ENCODE measurements at places on chromosomes 13 and 19.

DNA sequence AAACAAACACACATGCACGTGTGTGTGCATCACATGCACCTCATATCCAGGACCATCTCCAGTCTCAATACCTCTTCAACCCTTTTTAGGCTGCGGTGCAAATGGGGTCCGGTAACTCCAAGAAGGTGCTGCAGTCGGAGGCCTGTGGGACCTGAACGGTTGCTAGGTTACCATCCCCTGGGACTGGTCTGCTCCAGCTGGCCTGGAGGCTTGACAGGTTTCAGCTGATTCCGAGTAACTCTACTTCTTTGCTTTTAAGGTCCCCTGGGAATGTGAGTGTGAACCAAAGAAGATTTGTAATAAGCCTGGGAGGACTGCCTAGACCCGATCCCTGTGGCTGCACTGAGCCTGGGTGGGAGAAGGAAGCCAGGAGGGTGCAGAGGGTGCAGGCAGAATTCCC is 117.5 kb downstream of the CCNA1 start:
- peak; percentile 81 for DNase-seq

GRCh38 chr19:23957660-23958281 is 43.1 kb downstream of the ZNF726 start:
- no peak for DNase-seq

DNA sequence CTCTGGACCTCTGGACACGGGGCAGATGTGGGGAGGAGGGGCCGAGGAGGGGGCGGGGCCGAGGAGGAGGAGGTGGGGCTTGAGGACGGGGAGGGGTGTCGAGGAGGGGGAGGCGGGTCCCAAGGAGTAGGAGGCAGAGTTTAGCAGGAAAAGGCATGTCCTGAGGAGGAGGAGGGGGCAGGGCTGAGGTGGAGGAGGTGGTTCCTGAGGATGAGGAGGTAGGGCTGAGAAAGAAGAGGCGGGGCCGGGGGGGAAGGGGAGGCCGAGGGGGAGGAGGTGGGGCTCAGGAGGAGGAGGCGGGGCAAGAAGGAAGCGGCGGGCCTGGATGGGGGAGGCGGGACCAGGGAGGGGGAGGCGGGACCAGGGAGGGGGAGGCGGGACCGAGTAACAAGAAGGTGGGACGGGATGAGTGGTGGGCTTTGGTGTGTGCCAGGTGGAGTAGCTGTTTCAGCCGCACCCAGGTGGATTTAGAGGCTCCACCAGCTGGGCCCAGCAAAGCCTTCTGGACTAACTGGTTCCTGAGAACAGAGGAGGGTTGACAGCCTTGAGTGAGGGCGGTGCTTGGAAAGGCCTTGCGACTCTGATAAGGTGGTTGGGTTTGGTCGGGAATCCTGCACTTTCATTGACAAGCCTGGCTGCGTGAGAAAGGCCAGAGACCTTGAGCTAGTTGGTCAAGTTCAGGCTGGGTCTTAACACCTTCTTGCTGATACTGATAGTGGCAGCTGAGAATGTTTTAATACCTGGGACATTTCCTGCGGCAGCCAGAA is 7.7 kb downstream of the TECR start:
- DNase-seq = peak; percentile 37

- no peak for DNase-seq
Observed at GRCh38 chr19:40556953-40557530, 19.6 kb upstream of the SHKBP1 start.

DNA sequence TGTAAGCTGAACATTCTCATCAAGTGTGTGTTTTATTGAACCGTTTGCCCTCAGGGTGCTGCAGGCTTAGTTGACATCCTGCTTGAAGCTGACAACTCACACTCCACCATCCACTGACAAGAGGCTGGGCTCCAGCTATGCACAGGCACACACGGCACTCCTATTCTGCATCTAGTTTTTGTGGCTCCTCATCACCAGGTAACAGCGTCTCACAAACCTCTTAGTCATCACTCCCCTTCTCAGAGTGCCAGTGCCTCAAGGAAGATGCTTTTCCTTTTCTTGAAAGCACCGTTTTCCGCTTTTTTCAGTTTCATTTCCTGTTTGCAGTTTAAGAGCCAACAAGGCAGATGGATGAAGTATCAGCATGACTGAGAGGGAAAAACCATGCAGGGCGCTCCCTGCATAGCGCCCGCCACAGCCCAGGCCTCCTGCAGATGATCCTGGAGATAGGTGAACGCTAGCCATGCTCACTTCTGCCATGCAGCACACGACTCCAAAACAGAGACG is 491.2 kb downstream of the COG6 start:
- peak; percentile 2 for DNase-seq

- peak; percentile 47 for DNase-seq
Observed at GRCh38 chr13:75637181-75637750, 1.1 kb downstream of the LMO7 start.

DNA sequence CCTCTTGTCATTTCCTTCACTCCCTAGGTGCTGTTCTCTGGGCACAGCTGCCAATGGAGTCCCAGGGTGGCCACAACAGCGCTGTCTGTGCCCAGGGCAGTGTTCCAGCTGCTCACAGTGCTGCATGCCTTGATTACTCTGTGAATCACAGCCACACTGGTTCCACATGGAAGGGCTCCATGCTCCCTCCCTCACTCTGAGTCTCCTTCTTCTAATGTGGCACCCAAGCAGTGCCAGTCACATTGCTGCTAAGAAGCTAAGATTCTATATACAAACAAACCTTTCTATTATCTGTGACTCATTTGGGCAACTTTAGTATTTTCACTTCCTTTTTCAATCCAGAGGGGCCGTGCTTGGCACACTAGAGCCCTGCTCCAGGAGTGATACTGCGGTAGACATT is 248.7 kb downstream of the TDRD3 start:
- DNase-seq = no peak

DNA sequence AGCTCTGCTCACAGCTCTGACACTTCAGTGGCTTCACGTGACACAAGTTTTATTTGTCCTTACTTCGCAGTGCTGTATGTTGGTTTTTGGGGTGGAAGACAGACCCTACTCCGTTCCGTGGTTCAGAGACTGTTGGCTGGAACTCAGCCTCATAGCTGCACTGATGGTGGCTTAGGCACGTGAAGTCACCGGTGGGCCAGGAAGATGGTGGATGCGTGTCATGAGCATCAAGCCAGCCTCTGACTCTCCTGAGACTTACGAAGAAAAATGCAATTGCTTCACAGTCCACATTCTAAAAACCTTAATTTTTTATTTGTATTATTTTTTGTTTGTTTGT is 161.4 kb upstream of the SOX1 start:
- no peak for DNase-seq

- no peak for DNase-seq
Observed at GRCh38 chr13:21595546-21595822, 8.5 kb downstream of the MICU2 start.

GRCh38 chr13:41326661-41327060 is 15.6 kb downstream of the NAA16 start:
- DNase-seq = no peak

DNA sequence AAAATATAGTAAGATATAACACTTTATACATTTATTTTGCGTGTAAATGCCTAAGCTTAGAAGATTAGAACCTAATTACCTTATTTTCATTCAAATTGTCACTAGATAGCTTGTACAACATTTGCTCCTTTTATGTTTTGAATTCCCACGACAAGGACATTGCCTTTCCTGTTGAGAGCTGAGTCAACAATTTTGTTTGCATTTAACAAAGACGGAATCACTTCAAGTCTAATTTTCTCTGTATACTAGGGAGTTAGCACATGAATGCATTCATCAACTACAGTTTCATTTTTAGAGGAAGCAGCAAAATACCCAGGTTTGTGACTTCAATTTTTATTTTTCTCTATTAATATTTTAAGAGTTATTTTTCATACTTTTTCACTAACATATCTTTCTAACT is 48.7 kb upstream of the PCCA start:
- DNase-seq = peak; percentile 91

- DNase-seq = peak; percentile 86
Observed at GRCh38 chr19:19361075-19361594, 40.5 kb downstream of the MAU2 start.

- no peak for DNase-seq
Observed at GRCh38 chr13:51541037-51541436, 43.2 kb upstream of the WDFY2 start.

- DNase-seq = no peak
Observed at GRCh38 chr19:33325920-33326319, 23.6 kb upstream of the CEBPA start.

DNA sequence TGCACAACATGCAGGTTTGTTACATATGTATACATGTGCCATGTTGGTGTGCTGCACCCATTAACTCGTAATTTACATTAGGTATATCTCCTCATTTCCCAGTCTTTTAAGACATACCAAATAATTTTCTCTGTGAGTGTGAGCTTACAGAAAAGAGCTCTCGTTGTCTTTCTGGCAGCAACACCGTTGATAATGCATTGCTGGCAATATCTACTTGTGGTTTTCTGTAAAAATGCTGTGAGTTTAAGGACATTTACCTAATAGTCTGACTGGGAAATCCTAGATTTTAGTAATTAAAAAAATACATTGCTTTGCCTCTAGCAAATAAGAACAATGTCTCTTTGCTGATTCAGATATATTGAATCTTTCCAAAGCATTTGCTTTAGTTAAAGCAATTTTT is 8.4 kb downstream of the IGFL3 start:
- no peak for DNase-seq

DNA sequence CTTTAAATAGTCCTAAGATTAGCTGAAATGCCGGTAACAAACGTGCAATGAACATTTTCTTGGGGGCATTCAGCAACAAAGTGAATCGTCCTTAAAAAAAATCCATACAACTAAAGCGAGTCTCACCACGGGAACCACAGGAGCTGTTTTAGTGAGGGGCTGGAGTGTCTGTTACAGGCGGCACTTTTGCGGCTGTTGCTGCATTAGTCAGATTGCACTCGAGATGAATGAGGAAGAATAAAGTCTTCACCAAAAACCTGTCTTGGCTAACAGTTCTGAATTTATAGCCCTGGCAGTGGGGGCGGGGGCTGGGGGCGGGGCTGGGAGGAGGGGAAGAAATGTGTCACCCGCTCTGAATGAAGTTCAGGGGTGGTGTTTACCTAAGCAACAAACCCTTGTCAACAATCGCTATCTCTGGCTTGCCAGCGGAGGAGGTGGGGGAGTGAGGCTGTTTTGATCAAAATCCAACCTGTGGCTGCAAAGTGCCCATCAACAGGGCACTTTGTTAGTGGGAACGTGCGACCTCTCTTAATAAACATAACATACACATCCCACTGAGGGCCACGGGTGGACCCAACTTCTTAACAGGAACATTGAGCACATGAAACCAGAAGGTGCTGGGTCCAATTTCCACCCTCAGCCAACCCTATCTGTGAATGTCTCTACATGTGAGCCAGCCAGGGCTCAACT is 44.5 kb downstream of the RFX2 start:
- peak; percentile 88 for DNase-seq

DNA sequence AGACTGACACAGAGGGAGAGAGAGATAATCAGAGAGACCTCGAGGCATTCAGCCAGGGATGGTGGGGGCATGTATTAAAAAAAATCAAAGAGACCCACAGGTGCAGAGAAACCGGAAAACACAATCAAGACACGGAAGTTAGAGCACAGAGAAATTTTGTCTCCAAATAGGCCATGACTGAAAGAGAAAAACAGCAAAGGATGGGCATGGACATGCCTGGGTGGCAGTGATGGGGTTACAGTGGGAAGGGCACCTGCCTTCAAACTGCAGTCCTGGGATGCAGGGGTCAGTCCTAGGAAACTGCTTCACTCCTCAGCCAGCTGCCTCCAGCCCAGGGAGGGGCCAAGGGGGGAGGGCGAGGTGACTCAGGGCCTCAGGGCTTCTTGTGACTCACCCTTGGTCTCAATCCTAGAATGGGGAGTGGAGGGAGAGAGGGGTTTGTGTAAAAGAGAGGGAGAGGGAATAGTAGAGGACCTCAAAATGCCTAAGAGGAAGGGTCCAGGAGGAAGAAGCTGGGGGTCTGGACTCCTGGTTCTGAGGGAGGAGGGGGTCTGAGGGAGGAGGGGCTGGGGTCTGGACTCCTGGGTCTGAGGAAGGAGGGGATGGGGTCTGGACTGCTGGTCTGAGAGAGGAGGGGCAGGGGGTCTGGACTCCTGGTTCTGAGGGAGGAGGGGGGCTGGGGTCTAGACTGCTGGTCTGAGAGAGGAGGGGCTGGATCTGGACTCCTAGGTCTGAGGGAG is 3.6 kb upstream of the KCNN4 start:
- DNase-seq = peak; percentile 5

- no peak for DNase-seq
Observed at GRCh38 chr19:30256496-30256850, 115.7 kb upstream of the ZNF536 start.

DNA sequence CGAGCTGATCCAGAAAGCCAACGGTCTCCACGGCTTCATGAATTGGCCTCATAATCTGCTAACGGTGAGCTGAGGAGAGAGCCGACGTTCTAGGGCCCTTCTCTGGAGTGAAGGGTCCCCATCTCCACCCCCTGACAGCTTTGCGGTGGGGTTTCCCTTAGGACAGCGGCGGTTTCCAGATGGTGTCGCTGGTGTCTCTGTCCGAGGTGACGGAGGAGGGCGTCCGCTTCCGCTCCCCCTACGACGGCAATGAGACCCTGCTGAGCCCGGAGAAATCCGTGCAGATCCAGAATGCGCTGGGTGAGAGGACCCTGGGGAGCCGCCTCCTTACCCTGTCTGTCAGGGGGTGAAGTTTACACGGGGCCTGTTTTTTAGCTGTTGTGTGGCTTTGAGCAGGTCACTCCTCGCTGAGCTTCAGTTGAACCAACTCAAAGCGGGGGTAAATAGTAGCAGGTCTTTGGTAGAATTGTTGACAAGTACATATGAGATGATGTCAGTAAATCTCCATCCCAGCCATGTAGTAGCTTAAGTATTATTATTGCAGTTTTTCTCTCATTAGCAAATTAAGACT is 801 bp downstream of the QTRT1 start:
- peak; percentile 72 for DNase-seq

DNA sequence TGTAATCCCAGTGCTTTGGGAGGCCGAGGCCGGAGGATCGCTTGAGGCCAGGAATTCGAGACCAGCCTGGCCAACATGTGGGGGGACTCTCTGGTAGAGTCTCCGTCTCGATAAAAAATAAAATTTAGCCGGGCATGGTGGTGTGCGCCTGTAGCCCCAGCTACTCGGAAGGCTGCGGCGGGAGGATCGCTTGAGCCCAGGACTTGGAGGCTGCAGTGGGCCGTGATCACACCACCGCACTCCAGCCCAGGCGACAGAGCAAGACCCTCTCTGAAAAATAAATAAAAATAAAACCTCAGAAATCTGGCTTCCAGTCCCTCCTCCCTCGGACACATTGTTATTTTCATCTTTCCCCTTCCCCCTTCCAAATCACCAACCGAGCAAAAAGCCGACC is 332 bp downstream of the IRGQ start:
- no peak for DNase-seq

GRCh38 chr19:12953799-12954611 is 3.0 kb downstream of the GADD45GIP1 start:
- no peak for DNase-seq

DNA sequence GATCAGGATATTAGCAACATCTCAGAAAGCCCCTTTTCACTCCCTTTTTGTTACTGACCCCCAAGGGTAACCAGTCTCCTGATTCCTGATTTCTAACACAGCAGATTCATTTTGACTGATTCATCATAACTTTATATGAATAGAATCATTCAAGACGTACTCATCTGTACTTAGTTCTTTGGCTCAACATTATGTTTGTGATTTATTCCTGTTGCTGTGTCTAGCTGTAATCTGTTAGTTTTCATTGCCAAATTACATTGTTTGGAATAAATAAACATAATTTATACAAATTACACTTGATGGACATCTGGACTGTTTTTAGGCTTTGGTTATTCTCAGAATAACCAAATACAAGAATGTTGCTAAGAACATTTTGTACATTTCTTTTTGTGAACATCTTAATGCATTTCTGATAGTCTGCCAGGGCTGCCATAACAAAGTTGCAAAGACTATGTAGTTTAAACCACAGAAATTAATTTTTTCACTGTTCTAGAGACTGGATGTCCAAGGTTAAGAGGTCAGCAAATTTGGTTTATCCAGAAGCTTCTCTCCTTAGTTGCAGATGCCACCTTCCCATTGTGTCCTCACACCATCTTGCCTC is 62.8 kb upstream of the EDNRB start:
- no peak for DNase-seq
